ENCODE measurements at places on chromosomes 3 and 15.

DNA sequence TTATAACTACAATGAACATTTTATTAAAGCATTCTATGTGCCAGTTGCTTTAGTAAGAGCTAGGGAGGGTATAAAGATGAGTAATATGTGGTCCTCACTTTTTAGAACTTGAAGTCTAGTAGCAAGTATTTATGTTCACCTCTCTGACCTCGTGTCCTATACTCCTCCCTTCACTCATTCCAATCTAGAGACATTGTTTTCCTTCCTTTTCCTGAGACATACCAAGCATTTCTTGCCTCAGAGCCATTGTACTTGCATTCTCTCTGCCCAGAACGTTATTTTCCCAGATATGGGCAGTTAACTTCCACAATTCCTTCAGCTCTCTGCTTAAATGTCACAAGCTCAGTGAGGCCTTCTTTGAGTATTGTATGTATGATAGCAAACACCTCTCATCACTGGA is 408.6 kb downstream of the PDCD6IP start:
- DNase-seq, result no peak

GRCh38 chr3:10551821-10552630 is 46.6 kb upstream of the ATP2B2 start:
- peak; percentile 78 for DNase-seq

DNA sequence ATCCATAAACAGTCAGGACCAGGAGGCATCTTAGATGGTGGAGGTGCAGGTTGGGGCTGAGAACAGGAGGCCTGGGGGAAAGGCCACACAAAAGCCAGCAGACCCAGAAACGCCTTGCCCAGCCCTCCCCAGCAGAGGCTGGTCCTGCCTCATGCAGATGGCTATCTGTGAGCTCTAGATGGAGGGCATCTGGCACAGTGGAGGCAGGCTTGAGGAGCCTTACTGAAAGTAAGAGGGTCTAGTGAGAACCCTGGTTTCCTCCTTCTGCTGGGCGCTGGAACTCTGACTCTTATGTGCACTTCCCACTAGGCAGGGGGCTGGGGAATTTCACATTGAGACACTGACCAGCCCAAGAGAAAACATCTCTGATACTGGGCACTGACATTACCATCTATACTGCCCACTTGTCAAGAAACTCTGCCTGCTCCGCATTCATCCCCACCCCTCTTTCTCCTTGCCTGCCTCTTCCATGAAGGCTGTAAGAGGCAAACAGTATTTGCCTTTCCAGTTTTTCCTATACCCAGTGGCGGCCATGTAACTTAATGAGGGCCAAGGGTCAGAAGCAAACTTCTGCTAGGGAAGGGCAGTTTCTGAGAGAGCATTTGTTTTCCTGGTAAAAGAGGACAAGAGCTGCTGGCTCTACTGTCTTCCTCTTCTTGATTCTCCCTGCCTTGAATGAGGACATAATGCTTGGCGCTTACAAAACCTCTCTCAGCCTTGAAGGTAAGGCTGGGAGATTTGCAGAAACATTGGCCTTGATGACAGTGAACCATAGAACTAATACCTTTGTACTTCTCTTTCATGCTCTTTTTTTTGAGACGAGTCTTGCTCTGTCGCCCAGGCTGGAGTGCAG is 4.4 kb upstream of the SCN5A start:
- no peak for DNase-seq

DNA sequence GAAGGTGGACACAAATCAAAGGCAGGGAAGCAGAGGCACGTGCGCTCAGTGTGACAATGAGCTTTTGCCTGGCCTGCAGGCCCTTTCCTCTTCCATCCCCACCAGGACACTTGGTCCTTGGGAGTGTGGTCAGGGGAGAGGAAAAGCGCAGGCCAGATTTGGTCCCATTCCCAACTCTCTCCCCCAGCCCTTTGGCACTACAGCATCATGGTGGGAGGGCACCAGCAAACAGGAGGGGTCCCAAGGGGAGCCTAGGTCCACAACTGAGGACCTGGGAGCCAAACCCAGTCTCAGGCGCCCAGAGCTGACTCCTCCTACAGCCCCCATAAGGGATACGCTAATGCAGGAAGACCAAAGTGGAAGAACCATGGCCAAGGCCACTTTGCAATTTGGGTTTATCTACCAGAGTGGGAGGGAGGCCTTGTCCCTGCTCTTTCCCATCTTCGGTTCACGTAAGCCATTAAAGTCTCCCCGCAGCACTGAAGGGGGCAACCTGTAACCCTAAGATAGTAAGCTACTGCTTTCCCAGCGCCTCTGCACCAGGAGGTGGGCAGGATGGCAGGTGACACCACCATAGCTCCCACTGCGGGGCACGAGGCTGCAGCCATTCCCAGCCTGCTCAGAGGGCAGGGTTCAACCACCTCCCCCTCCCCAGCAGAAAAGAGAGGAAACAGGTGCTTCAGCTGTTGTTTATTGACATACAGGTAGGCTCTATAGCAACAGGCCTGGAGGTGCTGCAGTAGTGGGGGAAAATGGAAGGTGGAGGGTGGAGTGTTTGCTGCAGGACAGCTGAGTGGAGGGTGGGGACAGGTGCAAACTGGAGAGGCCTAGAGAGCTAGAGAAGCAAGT is 993 bp upstream of the GRAMD2A start:
- no peak for DNase-seq

GRCh38 chr3:157145606-157146322 is 14.2 kb downstream of the CCNL1 start:
- no peak for DNase-seq

GRCh38 chr3:65978116-65978515 is 60.6 kb downstream of the MAGI1 start:
- DNase-seq, result no peak

GRCh38 chr3:151283907-151284461 is 5.6 kb upstream of the P2RY14 start:
- no peak for DNase-seq

DNA sequence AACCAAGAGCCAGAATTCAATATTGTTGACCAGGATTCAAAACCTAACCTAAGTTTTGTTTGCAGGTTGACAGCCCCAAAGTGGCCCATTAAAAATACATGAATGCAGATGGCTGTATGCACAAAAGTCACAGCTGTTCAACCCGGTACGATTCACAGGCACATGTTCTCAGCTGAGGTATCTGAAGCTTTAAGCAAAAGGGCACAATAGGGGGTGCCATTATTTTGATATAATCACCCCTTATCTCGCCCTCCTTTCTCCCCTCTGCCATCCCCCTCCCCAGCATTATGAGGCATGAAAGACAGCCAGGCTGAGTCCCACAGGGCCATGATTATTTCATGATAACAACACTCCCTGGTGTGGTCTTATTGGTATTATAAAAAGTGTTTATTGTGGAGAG is 264.9 kb downstream of the EBLN2 start:
- no peak for DNase-seq
